ENCODE measurements at places on chromosomes 3 and 15.
A peak's percentile ranks its signal among the peaks of the same experiment; 100 is the strongest.

GRCh38 chr3:45873036-45873435, 13.3 kb upstream of the CCR9 start:
- no peak for DNase-seq

GRCh38 chr3:169390271-169390670, 273.2 kb downstream of the MECOM start:
- DNase-seq, result no peak

DNA sequence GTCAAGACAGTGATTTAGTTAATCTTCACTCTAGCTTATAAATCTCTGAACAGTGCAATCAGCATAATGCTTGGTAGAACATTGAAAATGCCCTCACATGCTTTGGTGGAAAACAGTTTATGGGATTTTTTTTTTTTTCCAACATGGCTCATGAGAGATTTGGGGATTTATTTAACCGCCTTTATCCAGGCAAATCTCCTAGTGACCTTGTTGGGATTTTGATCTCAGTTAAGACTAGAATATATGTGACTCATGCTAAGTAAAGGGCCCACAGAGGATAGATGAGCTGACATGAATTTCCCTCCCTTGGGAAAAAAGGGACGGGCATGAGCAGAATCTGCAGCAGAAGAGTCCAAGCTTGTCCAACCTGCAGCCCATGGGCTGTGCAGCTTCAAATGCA, 18.7 kb downstream of the LRTM1 start:
- DNase-seq, result no peak

GRCh38 chr3:30970183-30970582, 75.7 kb upstream of the GADL1 start:
- no peak for DNase-seq

- DNase-seq, result no peak
Measured at GRCh38 chr15:98412852-98413251, 235.5 kb upstream of the IGF1R start.

- no peak for DNase-seq
Measured at GRCh38 chr3:35777065-35777464, 137.7 kb downstream of the ARPP21 start.

DNA sequence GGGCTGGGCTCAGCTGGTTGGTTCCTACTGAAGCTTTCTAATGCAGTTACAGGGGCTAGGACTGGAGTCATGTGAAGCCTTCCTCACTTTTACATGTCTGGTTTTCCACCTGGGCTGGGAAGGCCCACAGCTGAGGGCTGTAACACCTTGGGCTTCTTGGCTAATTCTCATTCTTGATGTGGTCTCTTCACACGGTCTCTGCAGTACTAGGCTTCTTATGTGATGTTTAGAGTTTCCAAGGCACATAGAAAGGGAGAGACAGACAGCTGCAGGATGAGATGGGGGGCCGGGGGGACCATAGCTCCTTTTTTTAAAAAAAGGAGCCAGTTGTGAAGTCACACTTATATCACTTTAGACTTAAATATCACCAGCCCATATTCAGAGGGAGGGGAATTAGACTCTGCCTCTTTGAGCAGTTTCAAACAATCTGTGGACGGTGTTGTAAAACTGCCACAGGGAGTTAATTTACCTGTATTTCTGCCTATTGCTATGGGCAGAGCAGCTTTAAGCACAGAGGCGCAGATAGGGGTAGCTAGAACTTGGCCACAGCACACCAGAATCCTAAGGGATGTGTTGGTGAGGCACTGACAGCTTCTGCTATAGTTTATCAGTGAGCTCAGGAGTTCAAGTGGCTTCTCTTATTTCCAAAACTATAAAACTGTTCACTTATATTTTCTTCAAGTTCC, 46.7 kb downstream of the NKIRAS1 start:
- DNase-seq, result no peak

- DNase-seq, result no peak
Measured at GRCh38 chr15:42392309-42393024, 33.2 kb downstream of the CAPN3 start.

DNA sequence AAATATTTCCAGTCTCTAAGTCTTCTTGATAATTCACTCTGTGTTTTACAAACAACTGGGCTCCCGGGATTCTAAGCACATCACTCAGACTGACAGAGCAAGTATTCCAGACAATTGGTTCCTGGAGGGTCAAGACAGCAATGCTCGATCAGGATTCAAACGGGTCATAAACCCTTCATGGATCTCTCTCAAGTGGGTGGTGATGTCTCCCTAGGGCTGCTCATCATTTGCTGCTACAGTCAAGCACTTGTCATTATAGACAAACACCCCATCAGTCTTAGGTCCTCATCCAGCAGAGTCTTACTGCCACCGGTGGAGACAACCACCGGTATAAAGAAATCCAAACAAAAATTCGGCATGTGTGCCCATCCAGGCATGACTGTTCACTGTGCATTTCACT, 921.1 kb downstream of the FHIT start:
- DNase-seq, result no peak

DNA sequence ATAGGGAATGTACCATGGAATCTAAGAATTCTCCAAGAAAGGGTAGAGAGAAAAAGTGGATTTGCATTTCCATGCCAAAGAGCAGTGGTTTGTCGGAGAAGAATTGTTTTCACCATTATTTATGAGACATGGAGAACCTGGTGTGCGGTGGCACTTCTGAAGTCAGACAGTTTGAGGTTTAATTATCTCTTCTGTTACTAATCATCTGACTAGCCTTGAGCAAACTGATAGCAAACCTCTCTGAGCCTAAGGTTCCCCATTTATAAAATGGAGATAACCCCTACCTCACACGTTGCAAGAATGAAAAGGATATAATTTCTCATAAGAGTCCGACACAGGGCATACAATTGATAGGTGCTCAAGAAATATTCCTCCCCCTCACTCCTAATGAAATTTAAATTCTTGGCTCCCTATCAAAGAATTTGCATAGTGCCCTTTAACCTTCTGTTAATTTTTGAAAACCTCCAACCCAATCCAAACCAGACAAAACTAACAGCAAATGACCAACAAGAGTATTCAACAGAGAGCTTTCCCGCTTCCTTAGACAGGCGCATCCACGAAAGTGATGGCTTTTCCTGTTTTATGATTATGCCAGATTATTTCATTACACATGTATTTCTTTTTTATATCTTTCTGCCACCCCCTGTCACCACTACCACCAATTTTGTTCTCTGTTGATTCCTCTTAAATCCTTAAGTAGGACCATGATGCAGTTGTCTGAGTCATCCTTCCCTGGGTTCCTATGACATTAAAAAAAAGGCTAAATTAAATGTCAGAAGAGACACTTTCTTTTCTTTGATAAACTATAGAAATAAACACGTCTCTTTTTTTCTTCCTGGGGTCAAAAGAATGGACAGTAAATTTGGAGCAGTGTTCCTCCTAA, 28.5 kb downstream of the TMEM212 start:
- DNase-seq, result no peak

GRCh38 chr3:46289966-46290365, 47.7 kb downstream of the CCR3 start:
- DNase-seq, result peak; percentile 71

DNA sequence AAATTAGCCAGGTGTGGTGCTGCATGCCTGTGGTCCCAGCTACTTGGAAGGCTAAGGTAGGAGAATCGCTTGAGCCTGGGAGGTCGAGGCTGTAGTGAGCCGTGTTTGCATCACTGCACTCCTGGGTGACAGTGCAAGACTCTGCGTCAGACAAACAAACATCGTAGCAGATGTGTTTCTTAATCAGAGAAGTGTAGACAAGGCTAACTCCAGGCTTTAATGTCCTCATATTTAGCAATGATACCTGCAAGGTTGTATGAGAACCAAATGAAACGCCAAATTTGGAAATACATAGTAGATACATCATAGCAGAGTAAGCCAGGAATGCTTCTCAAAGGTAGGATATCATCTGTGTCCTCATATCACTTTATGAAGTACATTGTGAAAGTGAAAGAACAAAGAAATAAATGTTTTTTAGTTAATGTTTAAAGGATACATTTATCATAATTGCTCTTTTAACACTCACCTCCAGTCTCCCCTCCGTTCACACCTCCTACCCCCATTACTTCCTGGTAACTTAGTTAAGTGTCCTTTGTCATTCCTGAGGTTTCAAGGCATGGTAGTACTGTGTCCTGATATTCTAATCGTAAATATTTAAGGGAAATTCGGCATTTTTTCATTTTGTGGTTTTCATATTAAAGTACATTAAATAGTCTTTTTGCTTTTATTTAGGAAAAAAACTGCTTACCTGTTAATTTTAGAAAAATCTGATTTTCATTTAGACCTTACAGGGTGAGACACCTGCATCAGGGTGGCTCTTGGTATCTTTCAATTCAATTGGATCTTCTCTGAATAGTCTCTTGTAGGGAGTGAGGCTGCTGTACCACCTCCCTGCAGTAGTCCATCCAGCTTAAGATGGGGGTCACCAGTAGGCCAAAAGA, 96.1 kb downstream of the OPA1 start:
- DNase-seq, result no peak

All from inflammatory macrophage treated with lipopolysaccharide for 1 hour (primary cell).